Stimulated activated CD4-positive, alpha-beta T cell treated with anti-CD3 and anti-CD28 coated beads, TNF-alpha, amount 100 ng/mL, for 4 hours (primary cell): ENCODE measurements at places on chromosomes 5 and 9.

- DNase-seq: no peak
These were observed 227.6 kb upstream of the DMRT1 start for GRCh38 chr9:613771-614347.

DNA sequence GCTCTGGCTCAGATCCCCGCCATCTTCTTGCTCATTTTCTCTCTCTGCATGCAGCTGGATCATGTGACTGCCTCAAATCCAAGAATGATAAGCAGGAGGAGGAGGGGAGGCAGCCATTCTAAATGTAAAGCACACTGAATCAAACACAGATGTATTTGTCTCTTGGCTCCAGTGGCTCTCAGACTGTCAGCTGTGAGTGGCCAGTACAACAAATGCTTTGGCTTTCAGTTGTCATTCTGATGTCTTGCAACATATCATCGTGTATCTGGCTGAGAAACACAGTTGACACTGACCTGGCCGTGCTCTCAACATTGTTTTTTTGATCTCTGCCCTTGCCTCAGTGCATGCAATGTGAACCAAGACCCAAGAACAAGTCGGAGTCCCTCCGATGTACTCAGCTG, 233.1 kb downstream of the ADAMTSL1 start:
- DNase-seq: no peak

DNA sequence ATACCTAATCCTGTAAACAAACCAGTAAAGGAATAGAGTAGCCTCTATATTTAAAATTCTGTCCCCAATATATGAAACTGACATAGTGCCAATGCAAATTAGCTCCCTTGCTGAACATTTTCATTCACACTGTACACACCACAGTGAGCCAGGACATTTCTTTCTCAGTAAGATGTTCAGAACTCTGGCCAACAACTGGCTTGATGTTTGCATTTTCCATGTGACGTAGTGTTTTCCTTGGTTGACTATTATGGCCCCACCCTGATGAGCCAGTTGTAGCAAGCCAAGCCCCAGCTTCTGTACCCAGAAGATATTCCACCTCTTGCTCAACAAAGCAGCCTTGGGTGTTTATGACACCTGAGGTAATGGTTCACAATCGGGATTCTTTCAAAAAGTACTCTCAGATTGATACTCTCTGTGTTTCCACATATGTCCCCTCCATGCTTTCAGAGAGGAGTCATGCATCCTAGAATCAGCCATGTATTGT, 17.7 kb upstream of the ANXA1 start:
- DNase-seq: no peak

GRCh38 chr9:124813501-124814163, 36.7 kb downstream of the OLFML2A start:
- DNase-seq: no peak

DNA sequence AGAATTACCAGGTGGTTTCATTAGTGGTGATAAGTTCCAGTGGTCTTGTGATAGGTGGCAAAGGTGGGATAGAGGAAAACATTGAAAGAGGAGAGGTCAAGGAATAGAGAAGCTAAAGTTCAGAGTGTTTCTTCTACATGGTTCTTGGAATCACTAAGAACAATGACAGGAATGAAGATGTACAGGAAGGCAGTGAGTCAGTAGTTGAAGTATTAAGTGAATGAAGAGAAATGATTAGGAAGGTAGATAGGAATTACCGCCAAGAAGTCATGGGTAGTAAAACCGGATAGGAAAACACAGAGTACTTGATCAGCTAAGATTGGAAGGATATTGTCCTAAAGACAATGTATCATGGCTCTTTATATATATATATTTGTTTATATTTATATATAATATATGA, 37.9 kb upstream of the RASA1 start:
- no peak for DNase-seq

DNA sequence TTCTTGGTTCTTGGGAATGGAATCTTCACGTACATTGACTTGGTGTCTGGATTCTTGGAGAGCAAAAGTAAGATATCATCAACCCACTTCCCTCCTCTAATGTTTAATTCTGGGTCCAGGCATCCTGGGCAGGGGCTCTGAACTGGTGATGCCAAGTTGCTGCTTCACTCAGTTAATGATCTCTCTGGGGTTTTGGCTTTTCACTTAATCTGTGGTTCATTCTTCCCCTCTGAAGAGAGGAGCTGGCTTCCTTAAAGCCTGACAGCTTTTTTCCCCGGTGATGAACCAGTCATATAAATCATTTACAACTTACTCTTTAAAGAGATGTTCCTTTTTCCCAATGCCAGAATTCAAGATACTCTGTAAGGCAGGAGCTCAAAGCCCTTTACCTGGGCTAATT, 65.9 kb downstream of the ARHGAP26 start:
- no peak for DNase-seq

GRCh38 chr9:69771775-69772418, 12.1 kb upstream of the PTAR1 start:
- no peak for DNase-seq

DNA sequence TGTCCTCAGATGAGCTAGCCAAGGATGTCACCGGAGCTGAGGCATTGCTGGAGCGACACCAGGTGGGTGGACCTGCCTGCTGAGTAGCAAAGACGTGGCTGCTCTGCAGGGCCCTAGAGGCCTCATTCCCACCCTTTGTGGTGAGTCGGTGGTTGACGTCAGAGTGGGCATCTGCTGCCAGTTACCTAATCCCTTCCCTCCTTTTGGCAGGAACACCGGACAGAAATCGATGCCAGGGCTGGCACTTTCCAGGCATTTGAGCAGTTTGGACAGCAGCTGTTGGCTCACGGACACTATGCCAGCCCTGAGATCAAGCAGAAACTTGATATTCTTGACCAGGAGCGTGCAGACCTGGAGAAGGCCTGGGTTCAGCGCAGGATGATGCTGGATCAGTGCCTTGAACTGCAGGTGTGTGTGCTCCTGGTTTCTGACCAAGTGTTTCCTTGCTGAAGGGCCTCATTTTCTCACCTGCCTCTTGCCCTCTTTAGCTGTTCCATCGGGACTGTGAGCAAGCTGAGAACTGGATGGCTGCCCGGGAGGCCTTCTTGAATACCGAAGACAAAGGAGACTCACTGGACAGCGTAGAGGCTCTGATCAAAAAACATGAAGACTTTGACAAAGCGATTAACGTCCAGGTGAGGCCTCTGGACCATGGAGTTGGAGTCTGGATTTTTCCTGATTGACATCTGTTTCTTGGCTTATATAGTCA, 48.9 kb downstream of the DYNC2I2 start:
- DNase-seq: no peak

- no peak for DNase-seq
These were observed 361.5 kb upstream of the CDH10 start for GRCh38 chr5:25006237-25006636.

DNA sequence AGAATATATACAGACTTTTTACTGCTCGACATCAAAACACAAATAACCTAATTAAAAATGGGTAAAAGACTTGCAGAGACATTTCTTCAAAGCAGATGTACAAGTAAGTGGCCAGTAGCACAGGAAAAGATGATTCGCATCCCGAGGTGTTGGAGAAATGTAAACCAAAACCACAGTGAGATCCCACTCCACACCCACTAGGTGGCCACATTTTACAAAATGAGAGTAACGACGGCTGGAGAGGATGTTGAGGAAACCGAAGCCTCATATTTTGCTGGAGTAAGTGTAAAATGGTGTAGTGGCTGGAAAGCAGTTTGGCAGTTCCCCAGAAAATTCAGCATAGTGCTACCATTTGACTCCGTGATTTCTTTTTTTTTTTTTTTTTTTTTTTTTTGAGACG, 21.3 kb upstream of the GBGT1 start:
- DNase-seq: no peak

- DNase-seq: no peak
These were observed 4.5 kb downstream of the ANKS6 start for GRCh38 chr9:98791608-98792490.

- DNase-seq: no peak
These were observed 19.4 kb upstream of the MIER3 start for GRCh38 chr5:56971275-56971674.

DNA sequence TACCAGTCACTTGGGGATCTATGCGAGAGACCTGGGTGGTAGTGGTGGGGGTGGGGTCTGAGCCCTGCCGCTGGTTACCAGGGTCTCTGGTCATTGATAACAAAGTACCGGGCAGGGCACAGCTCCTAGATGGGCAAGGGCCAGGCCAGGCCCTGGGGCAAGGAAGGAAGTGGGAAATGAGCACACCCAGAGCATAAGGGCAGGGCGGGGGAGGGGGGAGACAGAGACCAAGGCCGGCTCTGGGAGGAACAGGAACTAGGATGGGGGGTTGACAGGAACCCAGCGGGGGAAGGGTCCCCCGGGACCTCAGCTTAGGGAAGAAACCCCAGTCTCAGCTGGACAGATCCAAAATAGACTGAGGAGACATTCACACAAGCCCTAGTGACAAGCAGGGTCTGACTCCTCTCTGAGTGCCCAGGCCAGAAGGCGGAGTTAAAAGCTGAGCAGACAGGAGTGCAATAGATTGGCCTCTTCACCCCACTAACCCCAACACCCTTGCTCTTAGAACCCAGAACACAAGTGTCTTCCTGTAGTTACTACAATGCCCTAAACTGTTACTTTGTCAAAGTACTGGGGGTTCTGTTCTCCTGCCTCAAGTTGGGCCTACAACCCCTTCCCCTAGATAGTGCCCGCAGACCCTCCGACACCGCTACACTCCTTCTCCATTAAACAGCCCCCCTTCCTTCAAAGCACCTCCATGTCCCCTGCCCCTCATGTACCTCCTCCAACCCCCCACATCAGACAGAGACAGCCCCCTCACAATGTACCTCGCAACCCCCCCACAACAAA, 628 bp downstream of the ATOSB start:
- DNase-seq: no peak

DNA sequence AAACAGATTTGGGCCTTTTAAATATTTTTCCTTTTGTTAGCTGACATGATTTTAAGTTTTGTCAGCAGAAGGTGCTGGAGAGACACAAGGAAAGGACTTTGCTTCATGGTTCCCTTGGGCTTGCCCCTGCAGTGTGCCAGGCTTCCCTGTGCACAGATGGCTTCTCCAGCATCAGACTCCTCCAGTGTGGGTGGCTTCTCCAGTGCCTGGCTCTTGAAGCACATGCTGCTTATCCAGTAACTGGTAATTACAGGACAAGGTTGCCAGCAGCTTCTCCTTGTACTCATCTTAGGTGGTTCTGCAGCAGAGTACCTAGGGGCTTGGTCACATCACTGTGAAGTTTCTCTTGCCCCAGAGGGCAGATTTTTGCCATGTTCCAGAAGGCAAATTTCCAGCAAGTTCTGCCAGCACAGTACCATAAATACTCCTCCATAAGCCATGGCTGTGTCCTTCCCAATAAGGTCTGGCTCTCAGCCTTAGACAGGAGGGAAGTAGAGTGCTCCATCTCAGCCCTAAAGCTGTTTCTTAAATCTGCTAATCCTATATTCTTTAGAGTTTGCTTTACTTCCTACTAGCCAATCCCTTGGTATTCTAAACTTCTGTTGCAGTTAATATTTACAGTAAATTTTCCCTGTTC, 62.4 kb downstream of the PJA2 start:
- DNase-seq: no peak

GRCh38 chr5:57770039-57770438, 287.4 kb upstream of the ACTBL2 start:
- no peak for DNase-seq

- DNase-seq: no peak
These were observed 17.4 kb downstream of the MARCHF3 start for GRCh38 chr5:127012916-127013315.

DNA sequence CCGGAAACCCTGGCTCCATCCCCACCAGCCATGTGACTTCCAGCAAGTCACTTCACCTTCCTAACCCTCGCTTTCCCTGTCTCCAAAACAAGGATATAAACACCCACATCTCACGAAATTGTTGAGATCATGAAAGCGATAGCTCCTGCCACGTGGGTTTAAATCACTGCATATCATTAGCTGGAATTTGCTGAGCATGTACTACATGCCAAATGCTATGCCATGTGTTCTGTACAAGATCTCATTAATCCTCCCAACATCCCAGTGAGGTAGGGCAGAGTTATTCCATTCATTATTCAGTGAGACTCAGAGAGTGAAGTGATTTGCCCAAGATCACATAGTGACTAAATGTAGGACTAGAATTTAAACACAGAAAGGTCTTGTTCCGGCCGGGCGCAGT, 29.2 kb upstream of the HRH2 start:
- DNase-seq: no peak

- no peak for DNase-seq
These were observed 38.0 kb downstream of the GDA start for GRCh38 chr9:72187121-72187695.

DNA sequence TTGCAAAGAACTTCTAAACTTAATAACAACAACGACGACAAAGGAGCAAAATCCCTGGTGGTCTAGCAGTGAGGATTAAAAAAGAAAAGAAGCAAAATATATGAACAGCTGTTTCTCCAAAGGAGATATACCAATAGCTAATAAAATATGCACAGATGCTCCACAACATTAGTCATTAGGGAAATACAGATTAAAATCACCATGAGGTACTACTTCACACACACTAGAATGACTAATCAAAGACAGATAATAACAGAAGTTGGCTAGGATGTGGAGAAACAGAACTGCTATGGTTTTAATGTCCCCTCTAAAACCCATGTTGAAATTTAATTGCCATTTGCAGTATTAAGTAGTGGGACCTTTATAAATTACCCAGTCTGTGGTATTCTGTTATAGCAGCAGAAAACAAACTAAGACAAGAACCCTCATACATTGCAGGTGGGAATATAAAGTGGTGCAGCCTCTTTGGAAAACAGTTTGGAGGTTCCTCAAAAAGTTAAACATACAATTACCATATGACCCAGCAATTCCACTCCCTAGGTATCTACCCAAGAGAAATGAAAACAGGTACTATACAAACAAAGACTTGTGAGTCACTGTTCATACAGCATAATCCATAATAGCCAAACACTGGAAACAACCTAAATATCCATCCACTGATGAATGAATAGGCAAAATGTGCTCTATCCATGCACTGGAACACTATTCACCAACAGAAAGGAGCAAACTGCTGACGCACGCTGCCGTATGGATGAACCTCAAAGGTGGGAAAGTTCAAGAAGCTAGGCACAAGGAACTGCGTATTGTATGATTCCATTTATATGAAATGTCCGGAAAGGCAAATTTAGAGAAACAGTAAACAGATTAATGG, 11.4 kb upstream of the DUSP1 start:
- DNase-seq: no peak

DNA sequence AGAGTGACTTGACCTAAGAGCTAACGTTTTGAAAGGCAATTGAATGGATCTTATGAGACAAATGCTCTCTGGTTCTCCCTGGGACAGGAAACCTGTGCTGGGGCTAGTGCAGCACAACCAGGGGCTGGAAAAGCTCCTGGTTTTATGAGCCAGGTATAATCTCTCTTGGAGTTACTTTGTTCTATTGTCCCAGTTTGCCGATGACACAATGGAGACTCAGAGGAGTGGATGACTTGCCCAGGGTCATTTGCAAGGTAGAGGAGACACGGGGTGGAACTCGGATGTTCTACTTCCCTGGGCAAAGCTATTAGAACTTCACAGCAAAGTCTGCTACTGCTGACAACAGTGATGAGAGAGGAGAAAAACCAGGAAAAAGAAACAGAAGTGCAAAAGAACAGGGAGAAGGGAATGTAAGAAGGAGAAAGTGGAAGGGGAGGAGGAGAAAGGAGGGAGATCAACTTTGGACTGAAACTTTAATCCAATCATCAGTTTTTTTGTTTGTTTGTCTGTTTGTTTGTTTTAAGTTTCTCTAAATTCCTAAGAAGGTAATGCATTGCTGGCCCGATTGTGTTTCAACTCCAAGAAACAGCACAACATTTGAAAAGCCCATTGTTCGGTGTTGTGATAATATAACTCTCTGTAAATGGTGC, 7.4 kb upstream of the GSN start:
- DNase-seq: no peak
